Right renal pelvis (tissue), 4 donors: ENCODE measurements at places on chromosomes 2 and 18. TPM values are rescaled to one million over a fixed set of nuclear protein-coding genes. Genes with fewer than 3 reads are reported as not detected.

IL1RN gene
- 8.2 TPM for polyA plus RNA-seq

HRH4 gene
- polyA plus RNA-seq = 0.09 TPM

DPY30 gene
- 119 TPM for polyA plus RNA-seq

MROH2A gene
- polyA plus RNA-seq = 0.18 TPM

LRP2 gene
- polyA plus RNA-seq = 124 TPM

ATP6V1C2 gene
- polyA plus RNA-seq = 7.2 TPM

DPYSL5 gene
- 6.7 TPM for polyA plus RNA-seq

REG1A gene
- polyA plus RNA-seq = not detected

ZNF396 gene
- 8.1 TPM for polyA plus RNA-seq

CCDC148 gene
- 7.2 TPM for polyA plus RNA-seq

FIGN gene
- 8.9 TPM for polyA plus RNA-seq

SLC16A14 gene
- 8.0 TPM for polyA plus RNA-seq

TMEM163 gene
- polyA plus RNA-seq = 2.4 TPM

NTSR2 gene
- polyA plus RNA-seq = not detected

BOK gene
- polyA plus RNA-seq = 24.8 TPM

ABCB11 gene
- 0.01 TPM for polyA plus RNA-seq

DNA sequence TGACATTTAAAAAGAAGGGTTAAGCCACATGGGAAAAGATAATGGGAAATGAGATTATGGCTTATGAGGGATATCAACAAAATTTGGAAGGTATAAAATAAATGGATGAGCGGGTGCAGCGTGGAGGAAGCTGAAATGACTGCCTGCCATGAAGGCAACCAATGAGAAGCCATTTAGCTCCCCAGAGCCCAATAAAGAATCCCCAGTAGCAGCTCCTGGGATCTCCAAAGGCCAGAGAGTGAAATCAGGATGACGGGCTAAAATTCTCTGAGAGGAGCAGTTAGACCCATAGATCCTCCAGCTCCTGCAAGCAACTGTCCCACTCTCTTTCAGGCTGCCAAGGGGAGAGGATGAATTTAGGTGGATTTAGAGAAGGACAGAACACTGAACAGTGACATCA, 12.9 kb upstream of the MAPRE3 start:
- no peak for DNase-seq

- no peak for DNase-seq
These were observed 21.9 kb downstream of the CHMP3 start for GRCh38 chr2:86541334-86541733.

DNA sequence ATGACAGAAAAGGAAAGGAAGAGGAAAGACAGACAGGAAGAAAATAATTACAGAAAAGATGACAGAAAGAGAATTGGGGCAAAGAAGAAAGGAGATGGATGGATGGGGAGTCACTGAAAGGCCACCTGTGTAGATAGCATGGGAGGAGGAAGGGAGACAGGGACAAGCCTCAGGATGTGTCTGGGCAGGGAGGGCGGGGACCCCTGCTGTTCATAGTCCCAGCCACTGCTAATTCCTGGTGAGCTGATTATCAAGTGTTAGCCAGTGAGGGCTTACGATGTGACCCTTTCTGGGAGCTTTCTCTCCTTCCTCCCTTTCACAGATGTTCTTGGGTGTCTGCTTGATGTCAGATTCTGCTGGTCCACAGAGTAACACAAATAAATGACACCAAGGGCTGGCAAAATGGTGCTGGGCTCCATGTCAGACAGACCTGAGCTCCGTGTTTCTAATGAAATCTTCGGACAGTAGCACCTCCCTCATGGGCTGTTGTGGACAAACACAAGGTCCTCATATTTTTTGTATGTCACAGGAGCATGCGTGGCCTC, 13.6 kb downstream of the FHOD3 start:
- no peak for DNase-seq

GRCh38 chr18:47679864-47680263, 250.6 kb downstream of the SMAD2 start:
- DNase-seq = no peak

DNA sequence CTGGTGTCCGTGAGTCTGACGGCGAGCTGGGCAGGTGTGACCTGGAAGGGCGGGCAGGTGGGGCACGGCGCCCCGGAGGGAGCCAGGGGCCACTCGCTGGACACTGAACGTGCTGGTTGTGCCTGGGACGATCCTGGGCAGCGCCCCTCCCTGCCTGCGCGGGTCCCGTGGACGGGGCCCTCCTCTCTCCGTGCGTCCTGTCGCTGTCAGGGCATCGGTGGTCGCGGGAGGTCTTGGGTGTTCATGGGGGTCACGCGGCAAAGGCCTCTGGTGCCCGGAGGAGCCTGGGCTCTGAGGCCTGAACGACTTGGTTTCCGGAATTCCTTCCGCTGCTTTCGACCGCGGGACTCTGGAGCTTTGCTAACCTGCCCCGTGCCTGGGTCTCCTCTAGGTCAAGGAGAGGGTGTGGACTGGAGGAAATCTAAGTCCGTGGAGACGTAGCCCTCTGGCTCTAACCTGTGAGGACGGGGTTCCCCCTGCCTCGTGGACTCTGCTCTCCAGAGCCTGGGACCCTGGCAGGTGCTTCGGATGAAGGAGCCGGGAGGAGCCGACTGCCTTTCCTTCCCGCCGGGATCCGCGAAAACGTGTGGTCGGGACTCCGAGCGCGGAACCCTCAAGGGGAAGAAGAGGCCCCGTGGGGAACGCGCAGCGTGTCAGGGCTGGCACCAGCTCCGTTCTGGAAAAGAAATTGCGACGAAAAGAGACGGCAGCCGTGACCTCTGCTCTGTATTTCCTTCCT, 14.7 kb downstream of the SOX11 start:
- DNase-seq = no peak

GRCh38 chr2:172556284-172557033, 569 bp downstream of the PDK1 start:
- DNase-seq = no peak

DNA sequence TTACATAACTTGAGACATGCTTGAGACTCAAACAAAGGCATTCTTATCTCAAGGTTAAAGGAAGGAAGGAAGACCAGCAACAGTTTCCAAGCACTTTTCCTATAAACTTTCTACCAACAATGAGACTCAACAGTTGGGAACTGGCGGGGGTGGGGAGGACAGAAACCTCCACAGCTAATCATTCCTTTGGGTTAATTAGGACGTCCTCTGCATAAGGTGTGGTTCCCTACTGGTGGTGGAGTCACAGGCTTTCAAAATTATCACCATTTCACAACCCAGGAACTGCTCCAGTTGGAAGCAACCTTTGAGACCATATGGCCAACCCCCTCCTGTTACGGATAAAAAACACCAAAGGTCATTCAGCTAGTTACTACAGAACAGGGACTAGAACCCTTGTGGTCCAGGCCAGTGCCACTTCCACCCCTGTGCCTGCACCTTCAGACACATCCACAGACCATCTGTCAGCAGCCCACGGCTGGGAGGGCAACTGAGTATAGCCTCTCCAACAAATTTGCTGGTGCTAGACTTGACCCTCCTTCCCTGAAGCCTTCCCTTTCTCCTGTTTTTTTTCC, 30.1 kb upstream of the ATL2 start:
- no peak for DNase-seq

GRCh38 chr2:604854-605524, 72.2 kb downstream of the TMEM18 start:
- DNase-seq = no peak

DNA sequence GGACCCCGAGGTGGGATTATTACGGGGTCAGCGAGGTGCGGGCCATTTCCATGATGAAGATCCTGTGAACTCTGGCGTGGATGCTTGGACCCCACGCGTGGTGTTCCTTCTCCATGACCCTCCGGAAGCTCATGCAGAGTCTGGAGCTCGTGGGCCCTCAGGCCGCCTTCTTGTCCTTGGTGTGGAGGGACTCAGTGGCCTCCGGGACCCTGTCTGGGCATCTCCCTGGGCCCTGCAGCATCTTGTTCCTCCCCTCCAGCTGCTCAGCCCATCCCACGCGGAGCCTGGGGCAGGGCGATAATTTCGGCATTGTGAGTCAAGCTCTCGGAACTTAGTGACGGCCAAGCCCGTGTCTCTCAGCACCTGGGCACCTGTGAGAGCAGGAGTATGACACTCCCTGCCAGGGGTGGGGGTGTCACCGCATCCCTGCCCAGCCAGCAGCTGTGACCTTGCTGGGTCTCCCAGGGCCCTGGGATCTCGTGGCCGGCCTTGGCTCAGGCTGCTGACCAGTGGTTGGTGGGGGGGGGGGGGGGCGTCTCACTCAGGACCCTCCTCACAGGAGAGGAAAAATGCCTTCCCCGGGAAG, 24.6 kb downstream of the RTP5 start:
- no peak for DNase-seq

DNA sequence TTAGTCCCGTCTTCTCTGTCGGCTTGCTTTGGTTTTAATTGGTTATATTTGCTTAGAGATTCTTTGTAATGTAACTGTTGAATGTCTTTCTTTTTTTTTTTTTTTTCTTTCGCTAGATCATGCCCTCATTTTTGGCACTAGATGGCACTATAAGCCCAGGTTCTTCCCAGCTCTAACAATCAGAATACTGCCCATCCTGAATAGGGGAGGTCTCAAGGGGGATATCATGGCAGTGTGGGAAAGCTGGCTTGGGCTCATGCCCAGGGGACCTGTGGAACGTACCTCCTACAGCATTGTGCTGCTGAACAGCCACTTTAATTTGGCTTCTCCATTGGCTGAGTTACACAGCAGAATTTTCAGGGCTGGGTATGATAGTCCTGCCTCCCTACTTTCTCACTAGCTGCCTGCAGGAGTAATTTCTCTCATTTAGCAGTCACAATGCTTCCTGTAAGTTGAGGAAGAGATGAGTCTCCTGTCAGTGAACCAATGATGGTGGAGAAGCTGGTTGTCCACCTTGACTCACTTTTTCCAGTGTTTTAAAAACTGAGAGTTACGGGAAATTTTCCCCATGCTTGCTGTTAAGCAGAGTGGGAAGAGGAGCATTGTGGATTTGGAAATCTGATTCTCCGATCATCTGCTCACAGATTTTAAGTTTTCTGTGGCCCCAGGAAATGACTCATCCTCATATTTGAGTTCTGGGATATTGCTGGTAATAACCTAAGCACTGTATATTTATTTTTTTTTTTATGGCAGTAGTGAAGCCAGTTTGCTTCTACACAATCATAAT, 47.2 kb downstream of the RAD51AP2 start:
- DNase-seq = no peak

GRCh38 chr18:67935638-67936037, 419.1 kb upstream of the DSEL start:
- no peak for DNase-seq

- no peak for DNase-seq
These were observed 25.9 kb downstream of the AQP4 start for GRCh38 chr18:26839609-26840008.

DNA sequence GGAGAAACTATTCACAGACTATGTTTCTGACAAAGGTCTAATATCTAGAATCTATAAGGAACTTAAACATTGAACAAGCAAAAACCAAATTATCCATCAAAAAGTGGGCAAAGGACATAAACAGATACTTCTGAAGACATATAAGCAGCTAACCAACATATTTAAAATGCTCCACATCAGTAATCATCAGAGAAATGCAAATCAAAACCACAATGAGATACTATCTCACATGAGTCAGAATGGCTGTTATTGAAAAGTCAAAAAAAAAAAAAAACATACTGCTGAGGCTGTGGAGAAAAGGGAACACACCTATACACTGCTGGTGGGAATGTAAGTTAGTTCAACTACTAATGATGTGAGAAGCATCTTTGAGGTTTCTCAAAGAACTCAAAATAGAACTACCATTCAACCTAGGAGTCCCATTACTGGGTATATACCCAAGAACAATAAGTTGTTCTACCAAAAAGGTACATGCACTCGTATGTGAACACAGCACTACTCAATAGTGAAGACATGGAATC, 220.4 kb upstream of the TFPI start:
- no peak for DNase-seq

- no peak for DNase-seq
These were observed 21.2 kb upstream of the PMAIP1 start for GRCh38 chr18:59878644-59879043.

- no peak for DNase-seq
These were observed 154.9 kb upstream of the KYNU start for GRCh38 chr2:142722569-142722968.

DNA sequence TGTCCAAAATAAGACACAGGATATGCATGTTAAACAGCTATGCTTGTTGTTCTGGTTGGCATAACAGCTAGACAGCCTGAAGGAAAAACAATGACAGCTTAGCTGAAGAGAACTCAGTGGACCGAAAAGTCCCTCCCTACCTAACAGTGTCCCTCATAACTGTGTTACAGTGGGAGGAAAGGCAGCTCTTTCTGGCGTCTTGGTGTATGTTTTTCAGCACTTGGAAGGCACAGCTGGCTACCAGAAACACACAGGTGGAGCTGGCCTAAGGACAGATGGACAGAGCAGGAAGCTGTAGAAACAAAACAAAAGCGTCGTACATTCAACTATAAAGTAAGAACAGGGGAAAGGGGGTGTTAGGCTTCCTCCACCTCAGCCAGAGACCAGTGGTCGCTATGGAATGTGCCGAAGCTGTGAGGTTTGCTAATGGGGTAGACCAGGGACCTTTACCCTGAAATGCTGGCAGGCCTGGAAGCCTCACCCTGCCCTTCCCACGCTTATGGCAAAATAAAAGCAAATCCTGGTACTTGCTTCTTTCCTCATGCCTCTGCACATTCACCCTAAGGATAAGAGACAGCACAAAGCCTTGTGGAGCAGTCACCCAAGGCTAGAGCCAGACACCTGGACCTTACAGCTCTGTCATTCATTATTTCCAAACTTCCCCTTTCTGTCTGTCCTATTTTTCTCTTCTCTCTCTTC, 103.5 kb upstream of the TRIB2 start:
- DNase-seq = peak; percentile 55

DNA sequence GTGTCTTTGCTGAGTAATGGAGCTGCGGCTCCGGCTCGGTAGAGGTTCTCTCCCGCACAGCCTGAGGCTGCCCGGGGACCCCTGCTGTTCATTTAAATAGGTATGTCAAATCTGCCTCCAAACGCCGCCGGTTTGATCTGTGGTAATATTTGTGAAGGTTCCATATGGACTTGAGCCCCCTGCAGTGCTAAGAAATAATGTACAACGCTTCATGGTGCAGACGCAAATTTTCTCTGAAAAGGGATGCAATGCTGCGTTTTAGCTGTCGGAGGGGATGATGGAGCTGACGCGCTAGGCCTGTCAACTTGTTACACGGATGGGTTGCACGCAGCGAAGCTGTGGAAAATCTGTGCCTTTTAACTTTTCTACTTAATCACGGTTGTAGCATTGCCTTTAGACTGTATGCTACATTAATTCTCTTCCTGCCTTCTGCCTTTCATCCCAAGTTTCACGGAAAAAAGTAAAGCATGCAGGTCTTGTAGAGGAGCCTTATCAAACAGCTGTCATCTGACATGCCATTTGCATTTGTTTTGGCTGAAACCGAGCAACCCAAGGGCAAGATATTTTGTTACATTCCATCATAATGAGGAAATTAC, 43.2 kb downstream of the MRPS9 start:
- no peak for DNase-seq

- no peak for DNase-seq
These were observed 25.6 kb upstream of the UBE2F start for GRCh38 chr2:237941239-237941638.
